ENCODE measurements at places on chromosomes 5 and 9.

GRCh38 chr5:72137826-72138409 lies 30.6 kb downstream of the MAP1B start:
- DNase-seq: peak; percentile 19

GRCh38 chr9:20286969-20287368 lies 335.3 kb downstream of the MLLT3 start:
- DNase-seq: no peak

- no peak for DNase-seq
These were observed 122.0 kb downstream of the GDNF start for GRCh38 chr5:37717613-37718431.

DNA sequence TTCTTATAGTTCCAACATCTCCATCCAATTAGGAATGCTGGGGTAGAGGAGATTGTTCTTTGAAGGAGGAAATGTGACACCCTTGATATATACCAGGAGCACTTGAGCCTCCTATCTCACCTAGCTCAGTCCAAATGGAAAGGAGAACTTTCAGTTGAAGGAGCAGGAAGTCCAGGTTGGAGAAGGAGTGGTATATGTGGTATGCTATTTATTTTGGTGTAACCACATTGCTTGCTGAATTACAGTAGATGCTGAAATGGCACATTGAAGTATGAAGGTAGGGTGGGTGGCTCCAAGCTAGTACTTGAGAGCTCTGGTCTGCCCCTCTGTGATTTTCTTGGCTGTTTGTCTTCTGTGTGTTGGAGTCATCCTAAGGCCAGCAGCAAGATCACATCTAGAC lies 6.1 kb downstream of the CSNK1G3 start:
- DNase-seq: no peak

- no peak for DNase-seq
These were observed 58.6 kb downstream of the SLC22A5 start for GRCh38 chr5:132428147-132428482.

DNA sequence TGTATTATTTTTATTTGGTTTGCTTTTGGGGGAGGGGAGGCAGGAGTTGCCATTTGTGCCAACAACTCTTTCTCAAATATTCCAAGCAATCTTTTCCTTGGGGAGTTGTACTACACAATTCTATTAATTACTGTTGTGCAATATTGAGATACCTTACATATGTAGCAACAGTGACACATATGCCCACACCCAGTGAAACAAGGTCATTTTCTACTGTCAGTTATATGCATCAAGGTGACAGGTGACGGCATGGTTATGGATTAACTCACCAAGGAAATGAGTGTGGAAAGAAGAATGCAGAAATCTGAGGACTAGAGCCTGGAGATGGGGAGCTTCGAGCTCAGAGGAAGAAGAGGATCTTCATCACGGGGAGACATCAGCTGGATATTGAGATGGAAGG lies 17.9 kb upstream of the MSMP start:
- no peak for DNase-seq

- no peak for DNase-seq
These were observed 60.4 kb downstream of the MTAP start for GRCh38 chr9:21862871-21863270.

- no peak for DNase-seq
These were observed 26.6 kb downstream of the DYNC2I2 start for GRCh38 chr9:128629852-128630545.

GRCh38 chr9:4117835-4118610 lies 181.8 kb downstream of the GLIS3 start:
- DNase-seq: peak; percentile 49

Measured in germinal center (tissue), 1 donor.